ENCODE measurements at places on chromosomes 7 and 10.

DNA sequence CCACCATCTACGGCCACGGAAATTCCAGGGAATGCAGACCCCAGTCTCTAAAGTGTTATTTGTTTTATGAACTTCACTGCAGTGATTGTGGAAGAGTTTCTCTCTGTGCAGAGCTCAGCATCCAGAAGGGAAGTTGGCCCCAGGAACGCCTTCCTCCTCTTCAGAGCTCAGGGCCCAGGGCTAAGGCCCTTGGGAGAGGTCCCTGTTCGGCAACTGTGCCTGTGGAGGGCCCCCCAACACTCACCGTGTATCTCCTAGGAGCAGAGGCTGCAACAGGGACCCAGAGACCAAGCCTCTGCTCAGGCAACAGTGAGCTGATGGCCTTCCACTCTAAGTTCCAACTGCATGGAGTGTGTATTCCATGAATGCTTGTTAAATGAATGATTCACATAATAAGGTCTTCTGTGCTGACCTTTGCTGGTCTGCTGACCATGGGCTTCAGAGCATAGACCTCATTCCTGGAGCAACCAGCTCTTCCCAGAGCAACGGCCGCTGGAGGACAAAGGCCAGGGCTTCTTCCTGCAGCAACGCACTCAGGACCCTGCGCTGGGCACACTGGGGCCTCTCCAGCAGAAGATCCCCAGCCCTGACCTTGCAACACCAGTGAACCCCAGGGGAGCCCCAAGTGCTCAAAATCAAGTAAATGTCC is 7.7 kb downstream of the DIP2C start:
- DNase-seq, result no peak

- DNase-seq, result no peak
Measured at GRCh38 chr7:86209036-86209435, 434.7 kb upstream of the GRM3 start.

- no peak for DNase-seq
Measured at GRCh38 chr7:19312416-19312815, 167.2 kb upstream of the FERD3L start.

GRCh38 chr10:25015828-25016375 is at the start of gene ENKUR:
Gene ENKUR (minus strand): TSS chr10:25016158. CDS start chr10:25015936, 222 bp downstream.
- DNase-seq, result peak; percentile 95

- no peak for DNase-seq
Measured at GRCh38 chr7:151063212-151063561, 3.8 kb downstream of the SLC4A2 start.

GRCh38 chr10:74433595-74433956 is 282.6 kb downstream of the ADK start:
- no peak for DNase-seq

- no peak for DNase-seq
Measured at GRCh38 chr10:79285315-79286197, 61.7 kb upstream of the PPIF start.

- no peak for DNase-seq
Measured at GRCh38 chr7:138926241-138926612, 55.0 kb downstream of the KIAA1549 start.

GRCh38 chr10:123854498-123854897 is 37.1 kb downstream of the CPXM2 start:
- DNase-seq, result no peak

GRCh38 chr7:360454-361100 is 70.6 kb downstream of the FOXL3 start:
- DNase-seq, result no peak

- DNase-seq, result no peak
Measured at GRCh38 chr7:112341464-112341863, 108.8 kb upstream of the IFRD1 start.

DNA sequence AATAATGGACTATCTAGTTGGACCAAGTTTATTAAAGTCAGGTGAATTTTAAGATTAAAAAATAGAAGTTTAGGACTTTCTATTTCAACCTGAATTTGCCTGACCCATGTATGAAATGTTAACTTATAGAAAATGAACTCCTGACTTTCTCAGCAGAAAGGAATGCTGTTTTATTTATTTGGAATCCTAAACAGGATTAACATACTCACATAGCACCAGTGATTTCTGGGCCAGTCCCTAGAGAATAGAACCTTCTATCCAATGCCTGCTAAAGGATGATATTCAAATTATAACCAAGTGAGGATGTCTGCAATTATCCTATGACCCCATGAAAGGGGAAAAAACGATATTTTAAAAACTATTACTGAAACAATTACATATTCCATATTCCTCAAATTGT is 148.8 kb downstream of the CHRM2 start:
- DNase-seq, result no peak

DNA sequence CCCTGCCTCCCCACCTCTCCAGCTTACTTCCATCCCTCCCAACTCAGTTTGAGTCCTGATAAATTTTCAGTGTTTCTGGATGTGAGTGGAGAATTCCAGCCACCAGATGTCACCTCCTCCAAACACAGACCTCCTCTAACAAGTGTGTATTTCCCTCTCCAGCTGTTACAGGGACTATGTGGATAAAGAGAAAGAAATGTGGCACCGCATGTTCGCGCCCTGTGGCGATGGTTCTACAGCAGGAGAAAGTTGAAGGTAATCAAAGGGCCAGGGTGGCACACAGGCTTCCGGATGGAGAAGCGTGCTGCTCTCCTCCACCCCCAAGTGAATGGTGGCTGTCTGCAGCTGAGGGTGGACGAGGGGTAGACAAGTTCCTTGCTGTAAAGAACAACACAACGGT is 14.7 kb downstream of the FKBP6 start:
- no peak for DNase-seq

DNA sequence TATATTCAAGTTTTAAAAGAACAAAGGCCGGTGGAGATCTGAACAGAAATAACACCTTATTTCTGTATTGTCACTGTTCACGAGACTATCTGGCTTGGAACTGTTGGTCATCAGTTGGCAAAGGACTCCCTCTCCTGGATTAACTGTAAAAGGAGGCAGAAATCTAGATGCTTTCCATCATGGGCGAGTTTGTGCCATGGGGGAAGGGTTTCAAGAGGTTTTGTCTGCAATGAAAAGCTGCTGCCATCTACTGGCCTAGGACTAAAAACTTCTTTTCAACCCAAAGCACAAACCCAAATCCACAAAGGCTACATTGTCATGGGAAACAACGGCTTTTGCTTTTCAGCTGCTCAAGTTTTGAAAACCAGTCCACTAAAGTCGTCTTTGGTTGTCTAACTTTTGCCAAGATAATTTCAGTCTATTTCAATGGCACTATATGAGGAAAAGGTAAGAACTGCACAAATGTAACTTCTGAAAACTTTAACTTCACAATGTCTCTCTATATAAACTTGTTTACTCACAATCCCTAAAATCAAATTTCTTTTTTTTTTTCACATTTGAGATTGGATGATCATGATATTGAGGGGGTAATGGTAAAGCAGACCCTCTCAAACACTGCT is 196.8 kb downstream of the SKAP2 start:
- peak; percentile 99 for DNase-seq

DNA sequence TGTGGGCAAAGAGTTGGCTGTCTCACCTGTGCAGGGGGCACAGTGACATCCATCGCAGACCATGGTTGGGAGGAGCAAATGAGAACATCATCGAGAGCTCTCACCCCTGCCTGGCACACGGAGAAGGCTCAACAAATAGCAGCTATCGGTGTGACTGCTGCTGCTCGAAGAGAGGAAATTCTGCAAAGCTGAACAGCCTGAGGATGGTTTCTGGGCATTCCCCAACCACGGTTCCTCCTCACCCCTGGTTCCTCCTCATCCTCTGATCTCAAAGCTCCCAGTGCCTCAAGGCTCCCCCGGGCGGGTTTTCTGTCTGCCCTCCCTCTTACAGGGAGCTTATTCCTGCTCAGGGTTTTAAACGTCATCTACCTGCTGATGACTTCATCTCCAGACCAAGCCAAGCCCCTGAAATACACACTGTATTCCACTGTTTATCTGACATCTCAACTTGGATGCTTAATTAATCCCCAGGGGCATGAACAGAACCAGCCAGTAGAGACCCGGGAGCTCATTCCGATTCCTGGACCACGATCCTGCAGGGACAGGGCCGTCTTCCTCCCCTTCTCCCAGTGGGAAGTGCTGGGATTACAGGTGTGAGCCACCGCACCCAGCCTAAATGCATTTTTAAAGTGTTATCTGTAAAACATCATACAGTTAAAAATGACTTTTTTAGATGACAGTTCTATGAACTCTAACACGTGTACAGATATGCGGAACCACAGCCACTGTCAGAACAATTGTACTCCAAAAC is 19.5 kb upstream of the NOM1 start:
- DNase-seq, result no peak

- no peak for DNase-seq
Measured at GRCh38 chr7:27911920-27912319, 172.0 kb downstream of the TAX1BP1 start.

GRCh38 chr10:17606547-17607040 is 10.6 kb downstream of the HACD1 start:
- peak; percentile 42 for DNase-seq

DNA sequence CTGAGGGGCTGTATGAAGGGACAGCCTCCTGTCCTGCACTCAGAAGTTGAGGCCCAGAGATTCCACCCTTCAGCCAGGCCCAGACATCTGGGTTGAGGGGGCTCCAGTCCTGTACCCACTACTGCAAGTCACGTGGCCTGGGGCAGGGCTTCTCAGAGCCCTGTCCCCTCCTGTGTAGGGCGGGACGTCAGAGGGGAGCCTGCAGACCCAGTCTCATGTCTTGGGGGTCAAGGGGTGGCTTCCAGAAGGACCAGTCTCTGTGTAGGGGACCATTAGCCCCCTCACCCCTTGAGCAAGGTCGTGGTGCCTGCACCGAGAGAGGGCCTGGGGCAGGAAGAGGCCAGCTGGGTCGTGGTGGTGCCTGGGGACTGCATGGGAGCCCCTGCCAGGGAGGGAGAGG is 593 bp upstream of the PILRA start:
- no peak for DNase-seq
